ENCODE measurements at places on chromosomes 16 and 17.

DNA sequence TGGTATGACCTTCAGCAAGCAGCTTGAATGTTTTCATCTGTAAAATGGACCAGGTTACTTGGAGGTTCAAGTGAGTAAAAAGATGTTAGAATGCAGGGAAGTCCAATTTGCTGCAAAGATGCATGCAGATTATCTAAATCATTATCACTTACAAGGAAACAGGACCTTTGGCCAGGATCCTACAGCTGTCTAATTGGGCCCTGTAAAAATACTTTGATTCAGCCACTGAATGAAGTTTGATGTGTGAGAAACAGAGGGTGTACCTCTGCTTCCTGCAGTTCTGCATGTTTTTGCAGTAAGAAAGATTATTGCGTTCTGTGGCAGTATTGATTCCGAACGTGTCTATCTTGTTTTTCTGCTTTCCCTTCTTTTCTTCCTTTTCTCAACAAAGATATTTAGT lies 10.2 kb downstream of the CDH13 start:
- H3K4me3 ChIP-seq, result no peak overlapping the region
- no peaks in the 10 kb centered on the region for H3K36me3 ChIP-seq
- peaks cover 20% of the 10 kb centered on the region for H3K4me1 ChIP-seq
- no peaks in the 10 kb centered on the region for H3K27me3 ChIP-seq

DNA sequence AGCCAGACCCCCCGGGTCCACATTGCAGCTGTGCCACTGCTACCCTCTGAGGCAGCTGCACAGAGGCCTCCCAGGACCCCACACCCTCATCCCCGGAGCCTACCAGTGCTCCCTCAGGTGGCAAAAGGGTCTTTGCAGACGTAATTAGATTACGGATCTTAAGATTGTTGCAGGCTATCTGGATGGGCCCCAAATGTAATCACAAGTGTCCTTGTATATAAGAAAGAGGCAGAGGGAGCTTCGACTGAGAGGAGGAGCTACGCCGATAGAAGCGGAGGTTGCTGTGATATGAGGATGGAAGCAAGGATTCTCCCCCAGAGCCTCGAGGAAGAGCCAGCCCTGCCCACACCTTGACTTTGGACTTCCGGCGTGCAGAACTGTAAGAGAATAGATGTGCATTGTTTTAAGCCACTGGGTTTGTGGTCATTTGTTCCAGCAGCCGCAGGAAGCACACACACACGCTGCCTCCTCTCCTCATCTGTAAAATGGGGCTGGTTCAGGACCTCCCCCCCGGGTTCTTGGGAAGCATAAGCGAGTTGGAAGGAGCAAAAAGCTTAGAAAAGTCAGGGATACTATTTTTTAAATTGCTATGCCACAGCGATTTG lies 10.5 kb upstream of the RAI1 start:
- H3K27me3 ChIP-seq, result no peaks in the 10 kb centered on the region
- H3K36me3 ChIP-seq, result no peaks in the 10 kb centered on the region
- H3K4me1 ChIP-seq, result peaks cover 25% of the 10 kb centered on the region
- no peak overlapping the region for H3K4me3 ChIP-seq
- no peak overlapping the region for H3K27ac ChIP-seq
- no peak for DNase-seq

- H3K4me3 ChIP-seq, result no peak overlapping the region
- H3K27me3 ChIP-seq, result no peaks in the 10 kb centered on the region
- H3K27ac ChIP-seq, result peak overlapping the region; percentile 89
These were observed 399.7 kb downstream of the XYLT1 start for GRCh38 chr16:17070882-17071592.

DNA sequence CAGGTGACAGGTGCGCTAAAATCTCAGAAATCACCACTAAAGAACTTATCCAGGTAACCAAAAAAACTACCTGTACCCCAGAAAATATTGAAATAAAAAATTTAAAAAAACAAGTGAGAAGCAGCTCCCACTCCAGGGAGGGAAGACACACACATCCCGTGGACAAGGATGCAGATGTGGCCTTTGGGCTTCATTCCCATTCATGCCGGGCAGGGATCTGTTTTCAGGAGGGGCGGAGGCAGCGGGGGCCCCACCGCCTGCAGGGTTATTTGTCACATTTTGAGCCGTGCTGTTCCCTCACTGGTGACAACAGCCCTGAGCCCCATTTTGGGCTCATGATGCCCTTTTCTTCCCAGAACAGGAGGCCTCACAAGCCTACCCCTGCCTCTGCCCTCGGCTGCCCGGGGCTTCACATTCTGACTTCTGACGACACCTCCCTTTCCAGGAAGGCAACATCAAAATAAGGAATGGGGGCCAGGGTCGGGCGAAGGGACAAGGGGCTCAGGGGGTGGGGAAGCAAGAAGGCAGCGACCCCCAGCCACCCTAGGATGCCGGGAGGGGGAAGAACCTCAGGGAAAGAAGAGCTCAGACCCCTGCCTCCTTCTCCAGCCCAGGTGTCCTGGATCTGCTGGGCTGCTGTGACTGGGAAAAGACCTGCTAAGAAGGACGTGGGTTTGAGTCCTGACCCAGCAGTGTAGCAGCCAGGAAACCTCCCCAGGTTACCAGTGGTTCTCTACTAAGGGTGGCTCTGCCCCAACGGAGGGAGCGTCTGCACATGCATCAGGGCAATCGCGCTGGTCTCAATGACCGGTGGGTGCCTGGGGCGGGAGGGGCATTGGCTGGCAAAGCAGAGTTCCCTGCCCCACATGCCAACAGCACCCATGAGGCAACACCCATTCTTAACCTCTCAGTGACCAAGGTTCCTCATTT lies 2.3 kb upstream of the CD79B start:
- no peak for DNase-seq
- peaks cover 6% of the 10 kb centered on the region for H3K27me3 ChIP-seq
- no peaks in the 10 kb centered on the region for H3K4me1 ChIP-seq
- no peak overlapping the region for H3K4me3 ChIP-seq

DNA sequence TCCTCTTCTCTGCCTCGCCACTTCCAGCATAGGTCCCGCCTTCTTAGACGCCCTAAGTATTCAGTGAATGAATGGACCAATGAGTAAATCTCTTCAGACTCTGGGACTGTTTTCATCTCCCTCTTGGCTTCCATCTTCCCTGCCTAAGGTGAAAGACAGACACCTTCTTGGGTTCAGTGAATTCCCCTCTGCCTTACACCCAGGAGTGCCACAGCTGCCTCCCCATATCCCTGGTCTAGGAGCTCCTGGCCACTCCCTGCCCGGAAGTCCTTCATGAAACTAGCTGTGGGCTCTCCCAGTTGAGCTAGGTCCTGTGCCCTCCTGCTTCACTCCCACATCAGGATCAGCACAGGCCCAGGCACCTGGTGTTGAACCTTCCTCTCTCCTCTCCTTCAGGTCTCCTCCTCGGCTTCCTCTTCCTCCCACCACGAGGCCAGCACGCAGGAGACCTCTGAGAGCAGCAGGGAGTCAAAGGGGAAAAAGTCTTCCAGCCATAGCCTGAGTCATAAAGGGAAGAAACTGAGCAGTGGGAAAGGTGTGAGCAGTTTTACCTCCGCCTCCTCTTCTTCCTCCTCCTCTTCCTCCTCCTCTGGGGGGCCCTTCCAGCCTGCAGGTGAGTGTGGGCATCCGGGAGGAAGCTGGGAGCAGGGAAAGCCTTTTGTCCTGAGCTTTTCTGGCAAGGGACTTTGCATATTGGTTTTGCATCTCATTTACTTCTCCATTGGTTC lies 10.3 kb downstream of the MLLT6 start:
- no peak for DNase-seq
- no peak overlapping the region for H3K4me3 ChIP-seq
- no peak overlapping the region for H3K27ac ChIP-seq
- H3K4me1 ChIP-seq, result peaks cover 11% of the 10 kb centered on the region

- H3K4me3 ChIP-seq, result peak overlapping the region; percentile 68
- no peak for DNase-seq
- peak overlapping the region; percentile 68 for H3K27ac ChIP-seq
These were observed 2.1 kb downstream of the IRX5 start for GRCh38 chr16:54932737-54933254.

- H3K27ac ChIP-seq, result no peak overlapping the region
- H3K4me3 ChIP-seq, result no peak overlapping the region
- no peak for DNase-seq
- peaks cover 19% of the 10 kb centered on the region for H3K4me1 ChIP-seq
- no peaks in the 10 kb centered on the region for H3K36me3 ChIP-seq
These were observed 4.8 kb downstream of the SRCIN1 start for GRCh38 chr17:38600906-38601305.

GRCh38 chr16:482468-483185 lies 44.9 kb upstream of the CAPN15 start:
- peaks cover 14% of the 10 kb centered on the region for H3K4me1 ChIP-seq
- DNase-seq, result no peak
- H3K27me3 ChIP-seq, result no peaks in the 10 kb centered on the region
- no peak overlapping the region for H3K27ac ChIP-seq
- H3K4me3 ChIP-seq, result no peak overlapping the region

- no peak overlapping the region for H3K27ac ChIP-seq
- H3K4me1 ChIP-seq, result no peaks in the 10 kb centered on the region
- H3K36me3 ChIP-seq, result no peaks in the 10 kb centered on the region
- DNase-seq, result no peak
- no peak overlapping the region for H3K4me3 ChIP-seq
These were observed 618.7 kb downstream of the WWOX start for GRCh38 chr16:78718141-78718540.

DNA sequence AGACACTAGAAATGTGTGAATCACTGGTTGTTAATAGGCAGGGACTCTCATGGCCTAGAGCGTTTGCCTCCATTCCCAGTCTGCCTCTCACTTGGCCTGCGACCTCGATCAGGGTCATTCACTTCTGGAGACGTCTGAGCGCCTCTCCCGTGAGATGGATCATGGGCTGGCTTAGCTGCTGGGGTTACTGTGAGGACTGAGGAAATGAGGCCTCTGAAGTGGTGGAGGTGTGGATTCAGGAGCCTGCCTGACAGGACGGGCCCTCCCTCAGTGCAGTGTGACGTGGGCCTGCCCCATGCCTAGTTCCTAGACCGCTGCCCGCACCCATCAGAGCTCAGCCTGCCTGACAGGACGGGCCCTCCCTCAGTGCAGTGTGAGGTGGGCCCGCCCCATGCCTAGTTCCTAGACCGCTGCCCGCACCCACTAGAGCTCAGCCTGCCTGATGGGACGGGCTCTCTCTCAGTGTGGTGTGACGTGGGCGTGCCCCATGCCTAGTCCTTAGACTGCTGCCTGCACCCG lies 61.9 kb downstream of the BANP start:
- H3K36me3 ChIP-seq, result peaks cover 16% of the 10 kb centered on the region
- H3K4me1 ChIP-seq, result peaks cover 2% of the 10 kb centered on the region
- peak overlapping the region; percentile 69 for H3K27ac ChIP-seq
- DNase-seq, result no peak

GRCh38 chr16:85055493-85056210 lies 28.1 kb downstream of the KIAA0513 start:
- no peak overlapping the region for H3K27ac ChIP-seq
- peaks cover 21% of the 10 kb centered on the region for H3K4me1 ChIP-seq
- no peaks in the 10 kb centered on the region for H3K27me3 ChIP-seq
- H3K36me3 ChIP-seq, result no peaks in the 10 kb centered on the region
- H3K4me3 ChIP-seq, result no peak overlapping the region
- no peak for DNase-seq

- H3K4me1 ChIP-seq, result no peaks in the 10 kb centered on the region
- H3K4me3 ChIP-seq, result no peak overlapping the region
- no peaks in the 10 kb centered on the region for H3K36me3 ChIP-seq
- DNase-seq, result no peak
- H3K27me3 ChIP-seq, result peaks cover 6% of the 10 kb centered on the region
These were observed 375.0 kb upstream of the RBFOX1 start for GRCh38 chr16:6957681-6958080.

GRCh38 chr17:74234486-74234885 lies 21.1 kb downstream of the TTYH2 start:
- no peaks in the 10 kb centered on the region for H3K36me3 ChIP-seq
- DNase-seq, result no peak
- H3K4me3 ChIP-seq, result no peak overlapping the region
- H3K4me1 ChIP-seq, result peaks cover 9% of the 10 kb centered on the region

DNA sequence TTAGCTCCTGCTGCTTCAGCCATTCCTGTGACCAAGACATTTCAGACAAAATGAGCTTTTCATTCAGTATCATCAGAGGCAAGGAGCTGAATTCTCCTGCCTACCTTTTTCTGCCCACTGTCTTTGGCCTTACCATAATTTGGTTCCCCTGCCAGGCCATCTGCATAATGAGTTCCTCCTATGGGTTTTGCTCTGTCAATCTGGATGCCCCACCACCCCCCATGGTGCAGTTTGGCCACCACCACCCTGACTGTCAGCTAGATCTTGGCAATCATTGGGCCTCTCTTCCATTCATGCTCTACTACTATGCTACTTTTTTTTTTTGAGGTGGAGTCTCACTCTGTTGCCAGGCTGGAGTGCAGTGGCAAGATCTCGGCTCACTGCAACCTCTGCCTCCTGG lies 169.2 kb upstream of the ZKSCAN2 start:
- no peaks in the 10 kb centered on the region for H3K36me3 ChIP-seq
- H3K27me3 ChIP-seq, result peaks cover 14% of the 10 kb centered on the region
- H3K4me1 ChIP-seq, result no peaks in the 10 kb centered on the region
- no peak for DNase-seq
